ENCODE measurements at places on chromosomes 2 and 18. TPM values are rescaled to one million over a fixed set of nuclear protein-coding genes. Genes with fewer than 3 reads are reported as not detected.

KCNG2 gene
- 0.20 TPM for total RNA-seq

DNA sequence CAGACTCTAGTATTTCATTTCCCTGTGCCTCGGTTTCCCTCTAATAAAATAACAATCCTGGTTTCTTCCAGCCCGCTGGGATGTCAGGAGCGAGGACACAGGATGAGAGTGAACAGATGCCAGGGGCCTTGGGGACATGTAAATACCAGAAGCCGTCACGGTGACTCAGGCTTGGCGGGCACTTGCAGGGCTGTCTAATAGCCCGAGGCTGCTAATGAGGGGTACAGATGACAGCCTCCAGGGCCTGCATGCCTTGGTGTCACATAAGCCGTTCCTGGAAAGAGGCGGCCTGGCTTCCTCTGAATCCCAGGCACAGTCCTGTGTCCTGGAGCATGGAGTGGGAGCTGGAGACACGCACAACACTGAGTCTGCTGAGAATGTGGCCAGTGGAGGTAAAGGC is 28.2 kb downstream of the HS1BP3 start:
- no peak for DNase-seq
- H3K27ac ChIP-seq: no peak overlapping the region
- peaks cover 11% of the 10 kb centered on the region for H3K4me1 ChIP-seq
- H3K27me3 ChIP-seq: no peaks in the 10 kb centered on the region

GRCh38 chr2:168524005-168524404 is 67.9 kb downstream of the CERS6 start:
- peaks cover 20% of the 10 kb centered on the region for H3K4me1 ChIP-seq
- no peaks in the 10 kb centered on the region for H3K27me3 ChIP-seq
- no peak overlapping the region for H3K27ac ChIP-seq
- no peaks in the 10 kb centered on the region for H3K36me3 ChIP-seq
- no peak for DNase-seq
- no peak overlapping the region for H3K4me3 ChIP-seq

- peaks cover 7% of the 10 kb centered on the region for H3K4me1 ChIP-seq
- no peaks in the 10 kb centered on the region for H3K27me3 ChIP-seq
- no peaks in the 10 kb centered on the region for H3K36me3 ChIP-seq
- H3K4me3 ChIP-seq: no peak overlapping the region
- peak; percentile 17 for DNase-seq
- H3K27ac ChIP-seq: no peak overlapping the region
Observed at GRCh38 chr2:3485166-3485565, 34.2 kb downstream of the ADI1 start.

PSMA8 gene
- 0.15 TPM for total RNA-seq

- H3K36me3 ChIP-seq: no peaks in the 10 kb centered on the region
- H3K4me3 ChIP-seq: no peak overlapping the region
- no peaks in the 10 kb centered on the region for H3K4me1 ChIP-seq
- H3K27ac ChIP-seq: no peak overlapping the region
- H3K27me3 ChIP-seq: no peaks in the 10 kb centered on the region
- no peak for DNase-seq
Observed at GRCh38 chr2:140085674-140086073, 1305.5 kb upstream of the NXPH2 start.
